Stimulated activated CD8-positive, alpha-beta memory T cell treated with anti-CD3 and anti-CD28 coated beads, Interleukin-7, amount 100 ng/mL, for 1 hour (primary cell): ENCODE measurements at places on chromosomes 3 and 15.

DNA sequence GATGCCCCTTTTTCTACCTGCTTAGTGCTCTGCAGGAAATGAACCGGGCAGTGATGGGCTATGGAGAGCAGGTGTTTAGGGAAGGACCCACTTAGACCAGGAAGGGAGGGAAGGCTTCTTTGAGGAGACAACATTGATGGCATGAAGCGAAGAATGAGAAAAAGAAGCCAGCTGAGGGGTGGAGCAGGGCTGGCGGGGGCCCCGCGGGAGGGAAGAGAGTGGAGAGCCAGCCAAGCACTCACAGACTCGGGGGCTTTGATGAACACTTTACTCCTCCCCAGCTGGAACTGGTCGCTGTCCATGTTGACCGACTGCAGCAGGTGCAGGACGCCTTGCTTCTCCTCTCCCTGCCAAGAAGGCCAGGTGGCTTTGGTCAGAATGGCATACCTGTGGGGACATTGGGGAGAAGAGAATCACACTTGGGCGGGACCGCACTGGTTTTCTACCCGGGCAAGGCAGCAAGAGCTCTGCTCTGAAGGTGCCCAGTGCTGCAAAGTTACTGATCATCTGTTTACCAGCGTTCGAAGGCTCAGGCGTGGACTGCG is 28.4 kb upstream of the LDHAL6B start:
- no peak for DNase-seq

DNA sequence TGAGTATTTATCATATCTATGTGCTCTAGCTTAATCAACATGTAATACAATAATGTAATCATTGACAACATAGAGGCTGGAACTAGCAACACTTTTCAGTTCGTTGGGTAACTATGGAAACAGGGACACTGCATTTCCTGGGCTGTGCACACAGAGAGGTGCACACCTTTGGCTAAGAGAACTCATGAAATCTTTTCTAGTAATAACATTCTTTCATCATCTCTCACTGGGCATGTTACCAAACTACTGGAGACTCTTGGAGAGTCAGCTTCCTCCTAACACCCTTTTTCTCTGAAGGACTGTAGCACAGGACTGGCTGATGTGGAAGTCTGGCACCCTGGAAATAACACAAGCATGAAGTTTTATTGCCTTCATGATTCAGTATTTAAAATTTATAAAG is 135.6 kb downstream of the KCNMB2 start:
- DNase-seq, result no peak

DNA sequence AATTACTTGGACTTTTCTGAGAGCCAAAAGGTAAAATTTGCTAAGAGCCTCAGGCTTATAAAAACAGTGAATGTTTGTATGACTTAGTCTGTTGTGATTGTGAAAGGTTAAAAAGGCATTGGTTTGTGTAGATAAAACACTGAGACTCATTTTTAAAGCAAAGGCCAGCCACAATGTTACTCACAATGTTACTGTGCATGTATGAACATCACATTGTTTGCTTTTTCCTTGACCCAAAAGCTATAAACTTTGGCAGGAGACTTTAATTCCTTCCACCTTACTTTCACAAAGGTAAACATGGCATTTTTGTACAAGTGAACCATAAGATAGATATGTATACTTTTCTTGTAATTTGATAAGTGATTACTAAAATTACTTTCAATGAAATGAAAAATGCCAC is 70.5 kb downstream of the NPAP1 start:
- DNase-seq, result no peak

DNA sequence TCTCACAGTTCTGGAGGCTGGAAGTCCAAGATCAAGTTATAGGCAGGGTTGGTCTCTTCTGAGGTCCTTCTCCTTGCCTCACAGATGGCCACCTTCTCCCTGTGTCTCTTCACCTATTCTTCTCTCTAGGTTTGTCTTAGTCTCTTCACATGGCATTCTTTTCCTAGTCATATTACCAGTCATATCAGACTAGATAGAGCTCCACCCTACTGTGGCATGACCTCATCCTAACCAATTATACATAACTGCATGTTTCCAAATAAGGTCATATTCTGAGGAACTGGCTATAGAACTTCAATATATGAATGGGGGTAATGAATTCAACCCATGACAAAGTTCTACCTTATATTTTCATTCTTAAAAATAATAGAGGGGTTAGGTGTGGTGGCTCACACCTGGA is 196.4 kb upstream of the UBE3A start:
- DNase-seq, result no peak

GRCh38 chr15:29593111-29593510 is 229.2 kb downstream of the TJP1 start:
- DNase-seq, result no peak

GRCh38 chr3:186254676-186255650 is 107.1 kb downstream of the DGKG start:
- DNase-seq, result no peak

GRCh38 chr15:70357453-70357852 is 259.7 kb upstream of the TLE3 start:
- DNase-seq, result no peak

GRCh38 chr15:39666677-39667076 is 85.8 kb downstream of the THBS1 start:
- DNase-seq, result no peak
